AG20443 (cell line): ENCODE measurements at places on chromosomes 6 and 20.

GRCh38 chr6:31822036-31822821, 5.3 kb upstream of the HSPA1B start:
- peak; percentile 86 for DNase-seq

DNA sequence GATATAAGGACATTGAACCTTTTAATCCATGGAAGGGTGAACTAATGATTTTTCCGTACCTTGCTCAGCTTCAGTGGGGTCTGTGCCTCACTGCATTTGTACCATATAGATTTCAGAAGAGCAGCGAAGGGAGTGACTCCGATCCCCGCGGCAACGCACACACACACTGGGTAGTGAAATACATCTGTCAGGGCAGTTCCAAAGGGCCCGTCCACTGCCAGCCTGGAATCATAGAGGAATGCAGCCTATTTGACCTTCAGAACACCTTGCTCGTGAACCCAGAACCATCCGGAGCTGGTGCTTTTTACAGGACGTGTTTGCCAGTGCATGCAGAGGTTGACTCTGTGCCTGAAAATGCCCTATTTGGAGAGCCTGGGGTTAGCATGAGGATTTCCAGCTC, 33.0 kb downstream of the NOX3 start:
- DNase-seq, result no peak

GRCh38 chr20:11976966-11977365, 59.3 kb downstream of the BTBD3 start:
- no peak for DNase-seq

GRCh38 chr20:38537176-38537575, 43.8 kb upstream of the ADIG start:
- no peak for DNase-seq

DNA sequence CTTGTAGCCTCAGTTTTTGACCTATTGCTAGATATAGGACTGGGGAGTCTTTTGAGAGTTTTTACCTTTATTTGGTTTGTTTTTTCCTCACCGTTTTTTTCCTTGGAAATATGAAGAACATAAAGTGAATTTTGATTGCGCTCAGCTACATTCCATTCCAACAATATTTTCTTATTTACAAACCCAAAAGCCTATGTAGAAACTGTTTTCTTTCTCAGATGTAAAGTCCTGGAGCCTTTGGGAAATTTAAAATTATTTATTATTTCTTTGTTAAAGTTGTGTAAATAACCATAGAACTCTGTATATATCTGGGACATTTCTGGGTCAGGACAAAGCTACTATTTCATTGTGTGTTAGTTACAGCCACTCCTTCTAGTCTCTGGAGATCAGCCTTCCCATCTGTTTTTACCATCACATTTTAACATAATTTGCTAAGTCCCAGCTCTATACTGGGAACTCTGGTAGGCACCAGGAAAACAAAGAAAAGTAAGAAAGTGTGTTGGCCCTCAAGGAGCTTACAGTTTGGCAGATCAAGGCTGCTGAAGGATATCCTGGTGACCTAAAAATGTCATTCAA, 68.8 kb downstream of the JAG1 start:
- no peak for DNase-seq

DNA sequence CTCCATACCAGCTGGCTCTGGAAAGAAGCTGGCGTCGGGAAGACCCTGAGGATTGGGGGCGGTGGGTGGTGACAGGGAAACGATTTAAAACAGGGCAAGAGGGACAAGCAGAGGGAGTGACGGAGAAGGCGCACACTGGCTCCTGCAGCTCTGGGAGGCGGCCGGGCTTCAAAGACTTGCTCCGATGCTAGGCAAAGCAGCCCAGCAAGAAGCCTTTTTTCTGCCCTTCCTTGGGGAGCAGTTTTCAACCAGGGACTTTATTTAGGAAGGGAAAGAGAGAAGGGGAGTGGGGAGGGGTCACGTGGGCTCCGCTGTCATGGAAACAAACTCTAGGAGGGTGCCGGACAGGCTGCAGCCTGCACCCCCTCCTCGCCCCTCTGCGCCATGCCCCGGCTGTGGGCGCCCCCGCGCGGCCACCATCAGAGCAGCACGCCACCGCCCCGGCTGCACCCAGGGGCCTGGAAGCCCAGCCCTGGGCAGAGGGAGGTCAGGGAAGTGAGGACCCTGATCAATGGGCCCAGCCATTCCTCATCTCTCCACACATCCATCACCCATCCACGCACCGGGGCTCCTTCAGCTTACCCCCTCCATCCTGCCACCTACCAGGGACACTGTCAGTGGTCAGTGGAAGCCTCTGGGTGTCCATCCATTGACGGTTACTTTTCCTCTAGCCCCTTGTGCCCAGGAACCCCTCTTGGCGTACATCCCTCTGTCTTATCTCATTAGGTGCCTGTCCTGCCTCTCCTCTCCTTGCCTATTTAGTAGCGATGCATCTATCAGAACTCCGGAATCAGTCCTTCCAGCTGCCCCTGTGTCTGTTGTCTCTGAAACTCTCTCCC, 66.6 kb upstream of the CCDC167 start:
- peak; percentile 89 for DNase-seq

DNA sequence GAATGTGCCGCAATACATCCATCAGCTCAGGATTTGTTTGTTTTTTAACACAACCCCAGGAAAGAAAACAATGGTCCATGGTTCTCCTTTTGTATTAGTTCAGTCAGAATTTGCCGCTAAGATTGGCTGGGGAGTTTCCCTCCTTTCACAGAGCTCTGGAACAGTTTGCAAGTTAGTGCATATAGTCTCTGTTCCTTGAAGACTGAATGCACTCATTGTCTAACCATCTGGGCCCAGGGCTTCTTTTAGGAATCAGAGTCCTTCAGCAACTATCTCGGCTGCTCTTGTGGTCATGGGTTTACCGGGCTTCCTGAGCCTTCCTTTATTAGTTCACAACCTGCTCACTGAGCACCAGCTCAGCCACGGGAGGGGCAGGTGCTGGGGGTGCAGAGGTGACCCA, 121.3 kb downstream of the SLC23A2 start:
- no peak for DNase-seq
